HEK293T (cell line): ENCODE measurements at places on chromosomes 11 and 22.

- no peak for DNase-seq
These were observed 2.6 kb upstream of the FADS3 start for GRCh38 chr11:61893981-61894380.

DNA sequence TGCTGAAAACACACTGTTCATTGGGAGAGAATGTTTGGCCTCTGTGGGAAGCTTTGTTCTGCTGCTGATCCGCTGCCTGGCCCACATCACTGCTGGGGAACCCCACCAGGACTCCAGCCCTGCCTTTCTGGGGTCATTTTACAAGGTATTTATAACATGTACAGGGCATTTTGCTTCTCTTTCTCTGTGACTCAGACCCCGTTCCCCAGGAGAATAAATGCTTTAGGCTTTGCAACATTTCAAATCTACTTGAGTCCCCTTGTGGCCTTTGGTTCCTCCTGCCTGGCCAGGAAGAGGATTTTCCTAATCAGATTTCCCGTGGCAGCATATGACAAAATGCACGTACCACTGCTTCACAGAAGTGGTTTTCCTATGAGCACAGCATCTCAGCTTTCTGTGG, 43.0 kb downstream of the BTG4 start:
- no peak for DNase-seq

DNA sequence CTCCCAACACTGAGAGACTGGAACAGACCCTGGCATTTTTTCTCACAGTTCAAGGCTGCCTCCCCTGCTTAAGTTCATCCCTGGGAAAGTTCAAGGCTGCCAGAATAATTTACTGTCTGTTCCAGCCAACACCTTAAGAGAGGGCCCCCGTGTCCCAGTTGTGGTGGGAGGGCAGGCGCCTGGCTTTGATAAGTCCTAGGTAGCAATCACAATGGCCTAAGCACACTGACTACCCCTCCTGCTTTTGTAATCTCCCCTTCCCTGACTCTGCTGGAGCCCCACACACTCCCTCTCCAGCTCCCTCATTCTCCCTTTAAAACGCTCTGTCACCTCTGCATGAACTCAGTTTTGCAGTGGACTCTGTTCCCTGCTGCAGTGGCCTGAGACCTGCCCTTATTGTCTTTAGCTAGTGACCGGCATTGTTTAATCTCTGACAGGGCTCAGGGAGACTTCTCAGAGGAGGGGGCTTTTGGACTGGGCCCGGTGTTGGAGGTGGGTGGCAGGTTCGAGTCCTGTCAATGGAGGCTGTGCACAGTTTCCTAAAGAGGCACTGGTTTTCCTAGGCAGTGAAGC, 507.2 kb downstream of the TBC1D22A start:
- no peak for DNase-seq

GRCh38 chr22:23315341-23315917, 135.1 kb downstream of the BCR start:
- DNase-seq = peak; percentile 73

DNA sequence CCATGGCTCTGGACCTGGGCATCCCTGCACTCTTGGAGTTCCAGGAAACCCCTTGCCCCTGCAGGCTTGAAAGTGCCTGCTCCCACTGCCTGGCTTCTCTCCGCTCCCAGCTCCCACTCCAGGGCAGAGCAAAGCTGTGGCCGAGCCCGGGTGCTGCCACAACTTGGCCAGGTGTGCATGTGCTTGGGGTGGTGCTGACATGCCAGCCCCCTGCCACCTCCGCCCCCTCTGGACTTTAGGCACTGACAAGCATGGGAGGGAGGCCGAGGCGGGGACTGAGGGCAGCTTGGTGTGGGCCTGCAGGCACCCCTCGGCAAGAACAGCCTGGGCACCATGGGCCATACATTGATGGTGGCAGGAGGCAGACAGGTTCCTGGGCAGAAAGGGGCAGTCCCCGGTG, 56.4 kb upstream of the B3GNT6 start:
- no peak for DNase-seq

GRCh38 chr22:27814993-27815392, 13.4 kb upstream of the MN1 start:
- DNase-seq = no peak

- DNase-seq = no peak
These were observed 17.0 kb downstream of the HTR3A start for GRCh38 chr11:113991718-113992458.

- DNase-seq = no peak
These were observed 7.9 kb downstream of the PCSK7 start for GRCh38 chr11:117223741-117224689.

DNA sequence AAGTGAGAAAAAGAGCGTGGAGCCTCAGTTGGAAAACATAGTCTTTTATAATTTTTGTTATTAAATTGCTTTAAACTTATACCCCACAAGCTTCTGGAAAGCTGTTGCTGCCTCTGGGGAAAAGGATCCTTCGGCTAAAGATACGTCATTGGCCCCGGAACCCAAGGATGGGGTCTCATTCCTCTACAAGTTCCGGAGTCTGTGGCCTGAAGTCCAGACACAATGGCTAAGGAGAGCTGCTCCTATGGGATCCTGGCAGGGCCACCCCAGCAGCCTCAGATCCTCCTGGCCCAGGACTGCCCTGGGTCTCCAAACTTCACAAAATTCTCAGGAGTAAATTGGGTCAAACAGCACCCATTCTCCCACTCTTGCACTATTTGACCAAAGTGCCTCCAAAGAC, 5.9 kb downstream of the WT1 start:
- DNase-seq = no peak

- no peak for DNase-seq
These were observed 947.7 kb downstream of the TBC1D22A start for GRCh38 chr22:47710135-47710534.

DNA sequence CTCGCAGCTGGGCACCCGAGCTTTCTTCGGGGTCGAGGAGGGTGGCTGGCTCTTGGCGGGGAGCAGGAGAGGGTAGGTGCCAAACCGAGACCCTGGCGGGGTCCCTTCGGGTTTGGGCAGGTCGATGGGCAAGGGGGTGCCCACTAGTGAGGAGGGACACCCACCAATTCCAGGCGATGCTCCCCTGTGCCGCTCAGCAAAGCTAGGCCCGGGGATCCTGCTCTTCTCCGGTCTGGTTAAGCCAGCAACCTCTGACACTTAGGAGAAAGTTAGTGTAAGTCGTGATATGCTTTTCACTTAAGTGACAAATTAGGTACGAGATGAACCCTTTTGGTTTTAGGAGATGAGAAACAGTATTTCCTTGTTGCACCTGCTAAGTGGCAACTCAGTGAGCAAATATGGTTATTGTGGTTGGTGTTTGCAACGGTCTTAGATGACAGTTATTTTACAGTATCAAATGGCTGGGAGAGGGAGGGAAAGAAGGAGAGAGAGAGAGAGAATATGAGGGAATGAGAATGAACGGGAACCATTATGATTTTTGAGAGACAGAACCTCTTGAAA, 565 bp downstream of the NUCB2 start:
- DNase-seq = no peak

GRCh38 chr22:46142548-46143490, 7.5 kb upstream of the PPARA start:
- no peak for DNase-seq

DNA sequence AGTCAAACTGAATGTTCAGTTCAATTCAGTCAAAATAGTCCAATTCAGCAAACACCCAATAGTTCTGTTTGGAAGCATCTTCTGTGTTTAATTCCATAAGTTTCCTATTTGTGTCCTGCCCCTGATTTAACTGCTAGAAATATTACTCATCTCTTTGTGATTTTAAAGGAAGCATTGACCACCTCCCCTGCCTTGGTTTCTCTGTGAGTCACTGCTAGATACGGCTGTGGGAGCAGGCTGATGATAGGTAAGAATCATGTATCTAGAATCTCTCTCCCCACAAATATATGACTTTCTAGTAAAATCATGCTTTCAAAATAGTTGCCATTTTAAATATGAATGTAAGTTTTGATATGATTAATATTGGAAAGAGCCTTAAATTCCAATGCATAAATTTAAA, 888.5 kb downstream of the NTM start:
- no peak for DNase-seq

GRCh38 chr11:77505956-77506355, 32.1 kb upstream of the PAK1 start:
- no peak for DNase-seq

DNA sequence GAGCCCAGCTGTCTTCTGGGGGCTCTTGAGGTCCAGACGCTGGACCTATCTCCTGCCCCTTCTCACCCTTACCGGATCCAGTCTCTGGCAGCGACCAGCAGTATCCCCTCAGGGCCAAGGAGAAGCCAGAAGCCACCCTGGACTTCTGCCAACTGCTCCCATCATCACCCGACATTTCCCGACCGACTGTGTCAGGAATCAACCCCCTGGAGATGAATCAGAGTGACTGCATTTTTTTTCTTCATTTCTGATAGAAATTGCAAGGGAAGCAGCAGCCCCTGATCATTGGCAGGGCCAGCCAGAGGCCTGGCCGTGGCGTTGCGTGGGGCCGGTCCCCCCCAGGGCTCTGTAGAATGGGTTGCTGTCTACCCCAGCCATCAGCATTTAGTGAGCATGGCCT, 5.2 kb upstream of the LIF start:
- no peak for DNase-seq

DNA sequence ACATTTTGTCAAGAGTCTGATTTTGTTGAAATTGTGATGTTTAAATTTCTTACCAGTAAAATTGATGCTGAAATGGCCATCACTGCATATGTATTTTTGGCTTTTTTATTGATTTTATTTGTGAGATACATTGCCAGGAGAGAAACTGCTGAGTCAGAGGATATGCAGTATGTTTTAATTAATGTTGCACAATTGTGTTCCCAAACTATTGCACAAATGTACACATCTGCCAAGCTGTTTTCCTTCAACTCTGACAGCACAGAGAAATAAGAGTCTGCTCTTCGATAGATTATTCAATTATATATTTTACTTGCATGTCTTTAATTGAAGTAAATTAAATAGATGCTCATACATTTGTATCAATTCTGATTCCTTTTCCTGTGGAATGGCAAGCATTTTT, 640.2 kb upstream of the LUZP2 start:
- DNase-seq = no peak

DNA sequence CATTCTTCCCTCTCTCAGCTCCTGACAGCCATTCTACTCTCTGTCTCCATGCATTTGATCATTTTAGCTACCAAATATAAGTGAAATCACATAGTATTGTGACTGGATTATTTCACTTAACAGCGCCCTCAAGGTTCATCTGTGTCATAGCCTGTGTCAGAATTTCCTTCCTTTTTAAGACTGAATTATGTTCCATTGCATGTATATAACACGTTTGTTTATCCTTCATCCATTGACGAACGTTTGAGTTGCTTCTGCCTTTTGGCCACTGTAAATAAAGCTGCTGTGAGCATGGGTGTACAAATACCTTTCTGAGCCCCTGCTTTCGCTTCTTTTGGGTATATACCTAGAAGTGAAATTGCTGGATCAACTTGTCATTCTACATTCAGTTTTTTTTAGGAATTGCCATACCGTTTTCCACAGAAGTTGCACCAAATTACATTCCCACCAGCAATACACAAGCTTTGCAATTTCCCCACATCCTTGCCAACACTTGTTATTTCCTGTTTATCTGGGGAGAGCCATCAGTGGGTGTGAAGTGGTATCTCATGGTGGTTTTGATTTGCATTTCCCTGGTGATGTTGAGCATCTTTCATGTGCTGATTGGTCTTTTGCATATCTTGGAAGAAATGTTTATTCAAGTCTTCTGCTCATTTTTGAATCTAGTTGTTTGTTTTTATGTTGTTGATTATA, 17.5 kb downstream of the GLB1L2 start:
- DNase-seq = no peak

DNA sequence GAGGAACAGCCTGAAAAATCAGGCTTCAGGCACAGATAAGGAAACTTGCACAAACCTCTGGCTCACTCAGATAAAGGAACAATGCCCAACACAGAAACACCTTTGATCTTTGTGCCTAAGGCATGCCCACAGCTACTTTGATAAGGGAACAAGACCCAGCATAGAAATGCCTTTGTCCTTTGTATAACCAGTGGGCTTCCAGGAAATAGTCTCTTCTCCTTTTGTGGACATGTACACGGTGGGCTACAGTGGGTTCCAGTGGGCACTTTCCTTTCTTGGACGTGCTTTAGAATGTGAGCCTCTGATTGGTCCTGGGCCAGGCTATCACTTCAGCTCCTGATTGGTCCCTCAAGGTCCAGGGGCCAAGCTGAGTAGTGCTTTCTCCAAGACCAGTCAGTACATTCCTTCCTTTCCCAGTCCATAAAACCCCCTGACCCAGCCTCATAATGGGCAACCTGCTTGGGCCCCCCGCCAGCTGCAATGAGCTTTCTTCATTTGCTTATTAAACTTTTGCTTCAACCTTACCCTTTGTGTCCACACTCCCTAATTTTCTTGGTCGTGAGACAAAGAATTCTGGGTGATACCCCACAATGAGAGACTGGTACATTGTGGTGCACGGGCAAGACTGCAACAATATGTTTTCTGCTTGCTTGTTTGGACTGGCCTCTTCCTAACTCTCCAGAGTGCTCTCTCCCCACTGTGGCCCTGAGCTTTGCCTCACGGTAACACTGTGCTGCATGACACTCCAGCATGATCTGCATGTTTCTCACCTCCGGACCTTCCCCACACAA, 1.7 kb upstream of the CABIN1 start:
- DNase-seq = no peak

GRCh38 chr11:24861440-24861839, 364.6 kb downstream of the LUZP2 start:
- DNase-seq = no peak

DNA sequence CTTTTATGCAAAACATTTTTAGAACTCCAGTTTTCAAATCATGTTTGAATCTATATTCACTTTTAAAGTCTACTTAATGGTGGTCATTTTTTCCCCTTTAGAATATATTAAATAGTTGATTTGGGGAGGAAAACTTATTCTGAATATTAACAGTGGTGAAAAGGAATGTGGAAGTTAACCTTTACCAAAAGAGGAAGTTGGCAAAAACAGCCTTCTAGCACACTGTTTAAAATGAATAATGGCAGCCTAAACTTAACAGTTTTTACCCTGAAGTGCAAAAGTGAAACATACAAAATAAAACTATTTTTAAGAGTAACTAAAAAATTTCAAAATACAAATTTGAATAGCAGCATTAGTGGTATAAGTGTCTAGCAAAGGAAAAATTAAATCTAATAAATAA, 86.4 kb downstream of the GRK3 start:
- DNase-seq = no peak

DNA sequence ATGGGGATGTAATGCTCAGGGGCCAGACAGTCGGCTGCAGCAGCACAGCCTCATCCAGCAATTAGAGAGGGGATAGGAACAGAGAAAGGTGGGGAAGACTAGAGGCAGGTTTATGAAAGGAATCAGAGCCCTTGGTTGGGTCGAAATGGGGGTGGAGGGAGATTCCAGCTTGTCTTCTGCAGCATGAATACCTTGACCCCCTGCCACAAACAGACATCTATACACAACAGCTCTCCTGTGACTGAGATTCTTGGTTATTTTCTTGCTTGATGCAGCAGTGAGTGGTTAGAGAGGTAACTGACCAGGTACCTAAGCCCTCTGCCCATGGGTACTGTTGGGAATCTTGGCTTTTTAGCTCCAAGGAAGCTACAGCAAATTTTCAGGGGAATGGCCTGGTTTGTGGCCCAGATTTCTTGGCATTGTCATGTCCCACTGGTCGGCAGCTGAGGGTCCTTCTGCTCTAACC, at the start of gene TRIM49D1:
TSS of gene TRIM49D1 (minus strand) at position 51 of the 466 bp plus-strand sequence. CDS start 4,535 bp downstream, outside the sequence.
- DNase-seq = no peak

- no peak for DNase-seq
These were observed 30.9 kb downstream of the ZBTB16 start for GRCh38 chr11:114090225-114090910.

GRCh38 chr11:114857281-114857680, 179.0 kb downstream of the NXPE2 start:
- DNase-seq = no peak

GRCh38 chr11:61840371-61840770, 12.3 kb downstream of the FADS2 start:
- no peak for DNase-seq

- no peak for DNase-seq
These were observed 15.3 kb upstream of the CNTF start for GRCh38 chr11:58606930-58607714.
